HT1080 (cell line): ENCODE measurements at places on chromosomes 6 and 20. TPM values are rescaled to one million over a fixed set of nuclear protein-coding genes. Genes with fewer than 3 reads are reported as not detected.

GRCh38 chr20:15627501-15627903 is 945.7 kb downstream of the KIF16B start:
- no peak for DNase-seq

NCOA5 gene
- 20.4 and 24.7 TPM in 2 replicates for total RNA-seq

C20orf202 gene
- not detected in 2 replicates for total RNA-seq

DNA sequence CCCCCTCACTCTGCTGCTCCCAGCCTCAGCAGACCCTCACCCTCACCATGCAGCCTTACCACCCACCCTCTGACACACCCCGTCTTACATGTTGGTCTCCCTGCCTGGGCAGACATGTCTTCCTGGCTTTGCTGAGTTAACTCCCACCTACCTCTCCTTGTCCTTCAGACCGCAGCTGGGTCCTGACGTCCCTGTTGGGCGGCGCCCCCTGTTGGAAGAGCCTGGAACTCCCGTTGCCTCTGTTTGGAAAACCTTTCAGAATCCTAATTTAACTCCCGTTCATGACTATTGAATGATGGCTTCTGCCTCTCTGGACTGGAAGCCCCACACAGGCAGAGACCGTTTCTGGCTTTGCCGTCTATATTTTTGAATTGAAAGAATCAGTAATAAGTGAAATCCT is 245.1 kb downstream of the MYLK4 start:
- DNase-seq: no peak

DNA sequence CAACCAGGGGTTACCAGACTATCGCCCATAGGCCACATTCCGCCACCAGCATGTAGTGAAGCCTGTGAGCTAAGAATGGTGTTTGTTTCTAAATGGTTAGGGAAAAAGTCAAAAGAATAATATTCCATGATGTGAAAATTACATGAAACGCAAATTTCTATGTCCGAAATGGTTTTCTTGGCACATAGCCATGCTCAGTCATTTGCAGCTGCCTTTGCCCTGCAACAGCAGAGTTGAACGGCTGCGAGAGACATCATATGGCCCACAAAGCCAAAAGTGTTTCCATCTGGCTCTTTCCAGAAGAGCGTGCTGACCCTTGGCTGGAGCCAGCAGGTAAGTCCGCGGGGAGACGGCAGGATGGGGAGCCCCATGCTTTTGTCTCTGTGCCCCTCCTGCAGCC is 60.7 kb downstream of the FAM120B start:
- no peak for DNase-seq
